Vagina (tissue), 2 donors: ENCODE measurements at places on chromosomes 1 and 21. TPM values are rescaled to one million over a fixed set of nuclear protein-coding genes. Genes with fewer than 3 reads are reported as not detected.

MAN1C1 gene
- 31.4 TPM for total RNA-seq

KIF14 gene
- 0.74 TPM for total RNA-seq

C1orf167 gene
- not detected for total RNA-seq

SH2D1B gene
- total RNA-seq = not detected

AZIN2 gene
- 7.9 TPM for total RNA-seq

REN gene
- total RNA-seq = not detected

- DNase-seq = no peak
Measured at GRCh38 chr21:16154951-16155635, 425.3 kb downstream of the USP25 start.

GRCh38 chr1:39381839-39382238, 109.6 kb upstream of the BMP8A start:
- no peak for DNase-seq

GRCh38 chr1:17923666-17924065, 168.5 kb downstream of the ACTL8 start:
- no peak for DNase-seq

GRCh38 chr1:13451399-13451965, 41.2 kb downstream of the PRAMEF20 start:
- DNase-seq = no peak

- no peak for DNase-seq
Measured at GRCh38 chr1:180805316-180805715, 107.4 kb upstream of the KIAA1614 start.

GRCh38 chr1:230248016-230248888, 177.9 kb downstream of the PGBD5 start:
- peak; percentile 52 for DNase-seq

- DNase-seq = no peak
Measured at GRCh38 chr1:114703242-114703641, 7.9 kb upstream of the AMPD1 start.

- DNase-seq = no peak
Measured at GRCh38 chr1:94793296-94793656, 26.9 kb upstream of the SLC44A3 start.

DNA sequence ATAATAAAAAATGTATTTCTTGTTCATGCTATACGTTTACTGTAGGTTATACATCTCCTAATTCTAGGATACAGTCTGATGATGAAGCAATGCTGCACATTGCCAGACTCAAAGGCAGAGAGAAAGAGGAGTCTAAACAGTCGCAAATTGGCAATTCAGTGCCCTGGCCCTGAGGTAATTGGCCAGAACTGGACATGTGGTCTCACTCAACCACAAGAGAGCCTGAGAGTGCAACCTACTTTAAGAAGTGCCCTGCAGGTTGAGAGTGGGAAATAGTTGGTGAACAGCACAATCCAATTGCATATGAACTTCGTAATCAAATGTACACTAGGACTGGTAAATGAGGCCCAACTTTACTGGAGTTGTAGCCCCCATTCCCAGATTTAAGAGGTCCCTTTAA, 5.0 kb upstream of the SLC35A3 start:
- no peak for DNase-seq

DNA sequence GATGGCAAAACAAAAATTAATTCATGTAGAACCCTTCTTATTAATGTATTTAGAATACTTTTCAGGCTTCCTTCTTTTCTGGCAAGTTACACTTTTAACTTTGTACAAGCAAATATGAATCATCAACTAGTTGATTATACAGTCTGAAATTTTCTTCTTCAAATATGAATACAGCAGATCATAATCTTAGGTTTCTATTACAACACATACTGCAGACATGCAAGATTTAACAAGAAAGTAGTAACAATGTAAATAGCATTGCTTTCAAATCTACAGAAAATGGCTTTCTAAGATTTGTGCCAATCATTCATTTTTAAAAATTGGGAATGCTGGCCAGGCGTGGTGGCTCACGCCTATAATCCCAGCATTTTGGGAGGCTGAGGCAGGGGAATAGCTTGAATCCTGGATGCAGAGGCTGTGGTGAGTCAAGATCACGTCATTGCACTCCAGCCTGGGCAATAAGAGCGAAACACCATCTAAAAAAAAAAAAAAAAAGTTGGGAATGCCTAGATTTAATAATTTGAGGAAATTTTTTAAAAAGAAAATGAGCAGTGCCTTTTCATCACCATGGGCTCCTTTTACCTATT, 68.4 kb upstream of the DPYD start:
- DNase-seq = no peak

GRCh38 chr1:18649693-18650370, 19.2 kb downstream of the PAX7 start:
- no peak for DNase-seq

DNA sequence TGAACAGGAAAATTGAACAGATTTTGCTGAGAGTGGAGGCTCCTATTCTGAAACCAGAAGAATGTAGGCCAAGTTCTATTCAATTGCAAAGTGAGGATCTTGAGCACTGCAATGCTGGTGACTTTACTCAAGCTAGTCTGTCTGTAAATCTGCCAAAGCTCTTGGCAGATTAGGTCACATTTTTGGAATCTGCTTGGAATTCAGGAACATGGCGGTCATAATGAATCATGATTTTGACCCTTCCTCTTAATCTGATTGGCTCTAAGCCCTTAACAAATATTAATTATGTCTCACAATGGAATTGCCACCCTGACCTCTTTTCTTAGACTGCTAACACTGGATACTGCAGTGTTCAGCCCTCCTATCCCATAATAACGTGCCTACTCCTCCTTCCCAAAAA, 7.2 kb upstream of the GNG12 start:
- DNase-seq = no peak

DNA sequence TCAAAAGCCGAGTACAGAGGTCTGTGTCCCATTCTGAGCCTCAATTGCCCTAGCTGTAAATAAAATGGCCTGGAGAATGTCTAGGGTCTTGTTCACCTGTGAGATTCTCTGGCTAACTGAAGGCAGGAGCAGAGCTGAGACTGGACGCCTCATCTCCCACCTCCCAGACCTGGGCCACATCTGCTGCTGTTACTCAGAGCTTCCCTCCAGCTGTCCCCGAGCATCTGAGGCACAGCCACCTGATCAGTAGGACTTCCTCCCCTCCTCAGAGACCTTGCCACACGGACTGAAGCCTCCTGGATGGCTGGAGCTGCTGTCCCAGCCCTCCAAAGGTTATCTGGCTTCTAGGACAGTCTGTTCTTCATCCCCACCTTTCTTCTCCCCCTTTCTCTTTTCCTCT, 62.4 kb downstream of the TMEM53 start:
- no peak for DNase-seq

- DNase-seq = no peak
Measured at GRCh38 chr1:218217040-218217439, 68.1 kb upstream of the RRP15 start.

- DNase-seq = no peak
Measured at GRCh38 chr21:21051109-21052055, 53.2 kb downstream of the NCAM2 start.

- DNase-seq = no peak
Measured at GRCh38 chr1:246364415-246364941, 142.6 kb downstream of the SMYD3 start.
